CD4-positive, alpha-beta T cell treated with Interferon gamma for 1 hour (primary cell): ENCODE measurements at places on chromosomes 4 and X.

GRCh38 chr4:183503497-183504063 lies 1.3 kb upstream of the ING2 start:
- no peak for DNase-seq

DNA sequence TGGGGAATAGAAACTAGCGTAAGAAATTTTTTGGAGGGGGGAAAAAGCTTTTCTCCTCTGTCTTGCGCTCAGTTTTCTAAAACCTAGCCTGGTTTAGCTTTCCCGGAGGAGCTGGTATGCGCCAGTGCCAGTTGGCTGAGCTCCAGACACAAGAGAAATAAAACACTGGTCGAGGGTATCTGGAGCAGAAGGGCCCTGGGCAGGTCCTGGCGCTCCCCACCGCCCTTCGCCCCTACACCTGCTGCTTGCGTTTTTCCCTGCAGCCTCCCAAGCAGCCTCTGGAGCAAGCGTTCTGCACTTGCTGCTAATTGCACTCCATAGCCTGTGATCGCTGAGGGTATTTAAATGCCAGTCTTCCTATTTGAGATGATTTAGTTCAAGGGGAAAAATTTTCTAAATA lies 816 bp downstream of the EREG start:
- no peak for DNase-seq

GRCh38 chr4:120557372-120557771 lies 365.2 kb downstream of the PRDM5 start:
- DNase-seq = no peak

- peak; percentile 72 for DNase-seq
Observed at GRCh38 chr4:2785613-2786012, 7.3 kb upstream of the SH3BP2 start.

GRCh38 chr4:127261476-127261875 lies 371.3 kb upstream of the INTU start:
- DNase-seq = no peak

DNA sequence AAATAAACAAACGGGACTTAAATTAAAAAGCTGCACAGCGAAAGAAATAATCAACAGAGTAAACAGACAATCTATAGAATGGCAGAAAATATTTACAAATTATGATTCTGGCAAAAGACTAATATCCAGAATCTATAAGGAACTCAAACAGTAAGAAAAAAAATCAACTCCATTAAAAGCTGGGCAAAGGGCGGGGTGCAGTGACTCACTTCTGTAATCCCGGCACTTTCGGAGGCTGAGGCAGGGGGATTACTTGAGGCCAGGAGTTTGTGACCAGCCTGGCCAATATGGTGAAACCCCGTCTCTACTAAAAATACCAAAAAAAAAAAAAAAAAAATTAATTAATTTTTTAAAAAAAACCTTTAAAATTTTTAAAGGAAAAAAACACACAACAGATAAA lies 109.0 kb downstream of the ATP11C start:
- no peak for DNase-seq

GRCh38 chrX:83508006-83508405 lies at the start of gene POU3F4:
Gene POU3F4, plus strand, starts transcription at chrX:83508290. Its CDS starts 35 bp downstream, at chrX:83508325.
- DNase-seq = no peak

GRCh38 chr4:156654410-156654809 lies 317.2 kb downstream of the PDGFC start:
- DNase-seq = no peak
